Activated CD4-positive, alpha-beta memory T cell treated with anti-CD3 and anti-CD28 coated beads, Interleukin-2, amount 10 ng/mL, durations not matched to agents 7 days and 5 days (primary cell): ENCODE measurements at places on chromosomes 12 and 14.

GRCh38 chr12:54253240-54253639, 26.7 kb downstream of the CBX5 start:
- DNase-seq: no peak

GRCh38 chr12:66898700-66899469, 220.0 kb upstream of the GRIP1 start:
- no peak for DNase-seq

GRCh38 chr12:51368640-51369517, 22.3 kb downstream of the GALNT6 start:
- DNase-seq: peak; percentile 93

DNA sequence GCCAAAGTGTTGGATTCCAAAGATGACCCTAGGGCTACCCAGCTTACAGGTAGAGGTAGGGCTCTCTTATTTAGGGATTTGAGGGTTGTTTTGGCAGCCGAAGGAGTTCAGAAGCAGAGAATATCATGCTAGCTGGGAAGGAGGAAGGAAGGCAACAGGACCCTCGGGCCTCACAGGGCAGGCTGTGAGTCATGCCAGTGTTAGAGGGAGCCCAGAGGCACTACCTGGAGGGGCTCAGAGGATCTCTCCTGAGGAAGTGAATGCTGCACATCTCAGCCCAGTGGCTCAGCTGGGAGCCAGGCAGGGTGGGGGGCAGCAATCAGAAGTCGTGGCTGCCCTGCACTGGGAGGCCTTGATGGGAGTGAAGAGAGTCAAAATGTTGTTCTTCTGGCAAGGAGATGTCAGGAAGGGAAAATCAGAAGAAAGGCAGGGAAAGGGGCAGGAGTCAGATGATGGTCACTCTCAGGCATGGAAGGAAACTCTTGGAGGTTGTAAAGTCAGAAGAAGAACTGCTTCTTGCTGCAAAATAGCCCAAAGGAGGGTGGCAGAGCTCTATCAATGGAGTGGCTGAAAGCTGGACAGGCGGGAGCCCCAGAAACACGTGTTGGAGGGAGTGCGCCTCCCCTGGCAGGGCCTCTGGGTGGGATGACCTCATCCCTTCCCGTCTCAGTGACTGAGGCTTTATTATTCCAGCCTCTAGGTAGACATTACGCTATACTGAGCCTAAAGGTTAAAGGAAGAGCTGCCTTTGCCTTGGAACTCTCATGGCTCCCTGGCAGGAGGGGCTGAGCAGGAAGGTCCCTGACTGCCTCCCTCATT, 141.3 kb downstream of the SMOC1 start:
- no peak for DNase-seq

DNA sequence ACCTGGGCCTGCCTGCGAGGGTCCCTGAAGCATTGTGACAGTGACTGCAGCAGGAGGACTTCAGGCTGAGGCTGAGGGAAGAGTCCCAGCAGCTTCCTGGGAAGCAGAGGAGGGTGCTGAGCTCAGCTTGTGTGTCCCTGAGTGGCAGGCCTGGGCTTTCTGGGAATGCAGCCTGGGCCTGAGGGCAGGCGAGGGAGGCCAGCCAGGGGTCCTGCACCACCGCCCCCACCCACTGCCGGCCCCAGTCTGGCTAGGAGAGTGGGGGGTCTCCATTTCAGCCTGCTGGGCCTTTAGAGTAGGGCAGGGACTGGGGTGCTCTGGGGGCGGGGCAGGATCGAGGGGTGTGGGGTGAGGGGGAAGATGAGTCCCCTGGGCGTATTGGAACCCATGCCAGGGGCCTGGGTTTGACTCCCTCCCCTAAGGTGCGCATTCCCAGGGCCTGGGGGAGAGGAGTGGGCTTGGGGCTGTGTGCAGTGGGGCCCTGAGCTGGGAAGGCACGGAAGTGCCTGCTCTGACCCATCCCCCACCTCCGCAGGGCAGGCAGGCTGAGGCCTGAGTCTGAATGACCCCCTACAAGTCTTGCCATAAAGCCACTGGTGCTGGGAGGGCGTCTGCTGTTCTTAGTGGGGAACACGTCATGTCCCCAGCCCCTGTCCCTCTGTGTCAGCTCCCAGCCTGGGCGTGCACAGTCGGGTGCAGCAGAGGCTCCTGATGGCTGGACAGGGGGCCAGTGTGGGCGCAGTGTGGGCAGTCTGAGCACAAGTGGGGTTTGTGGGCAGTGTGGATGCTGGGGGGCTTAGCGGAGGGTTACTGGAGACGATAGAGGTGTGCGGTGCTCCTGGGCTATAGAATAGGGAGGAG, 46.4 kb downstream of the KRT80 start:
- no peak for DNase-seq

DNA sequence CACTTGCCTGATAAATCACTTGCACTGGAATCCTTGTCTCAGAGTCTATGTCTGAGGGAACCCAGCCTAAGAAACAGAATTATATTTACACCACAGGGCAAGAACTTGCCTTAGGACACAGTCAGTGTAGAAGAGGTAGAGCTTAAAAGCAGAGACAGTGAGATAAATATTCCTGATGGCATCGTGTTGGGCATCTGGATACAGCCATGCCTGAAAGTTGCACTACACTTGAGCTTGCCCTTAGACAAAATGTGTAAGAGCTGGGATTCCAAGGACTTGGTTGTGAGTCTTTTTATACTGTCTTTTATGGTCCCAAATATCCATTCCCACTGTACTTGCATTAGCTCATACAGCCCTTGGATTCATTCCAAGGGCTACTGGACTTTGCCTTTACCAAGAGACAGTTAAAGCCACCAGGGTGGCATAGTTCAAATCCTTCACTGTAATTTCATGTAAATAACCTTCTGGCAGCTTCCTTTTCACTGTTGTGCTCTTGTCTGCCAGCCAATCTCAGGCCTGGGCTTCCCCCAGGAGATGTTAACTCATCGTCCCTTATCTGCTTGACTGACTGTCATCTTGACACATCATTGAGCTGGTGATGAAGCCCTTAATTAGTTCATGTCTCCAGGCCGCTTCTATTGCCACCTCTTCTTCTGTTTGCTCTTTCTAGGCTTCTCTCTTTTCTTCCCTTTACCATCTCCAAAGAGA, 577.9 kb upstream of the TBX3 start:
- DNase-seq: no peak

DNA sequence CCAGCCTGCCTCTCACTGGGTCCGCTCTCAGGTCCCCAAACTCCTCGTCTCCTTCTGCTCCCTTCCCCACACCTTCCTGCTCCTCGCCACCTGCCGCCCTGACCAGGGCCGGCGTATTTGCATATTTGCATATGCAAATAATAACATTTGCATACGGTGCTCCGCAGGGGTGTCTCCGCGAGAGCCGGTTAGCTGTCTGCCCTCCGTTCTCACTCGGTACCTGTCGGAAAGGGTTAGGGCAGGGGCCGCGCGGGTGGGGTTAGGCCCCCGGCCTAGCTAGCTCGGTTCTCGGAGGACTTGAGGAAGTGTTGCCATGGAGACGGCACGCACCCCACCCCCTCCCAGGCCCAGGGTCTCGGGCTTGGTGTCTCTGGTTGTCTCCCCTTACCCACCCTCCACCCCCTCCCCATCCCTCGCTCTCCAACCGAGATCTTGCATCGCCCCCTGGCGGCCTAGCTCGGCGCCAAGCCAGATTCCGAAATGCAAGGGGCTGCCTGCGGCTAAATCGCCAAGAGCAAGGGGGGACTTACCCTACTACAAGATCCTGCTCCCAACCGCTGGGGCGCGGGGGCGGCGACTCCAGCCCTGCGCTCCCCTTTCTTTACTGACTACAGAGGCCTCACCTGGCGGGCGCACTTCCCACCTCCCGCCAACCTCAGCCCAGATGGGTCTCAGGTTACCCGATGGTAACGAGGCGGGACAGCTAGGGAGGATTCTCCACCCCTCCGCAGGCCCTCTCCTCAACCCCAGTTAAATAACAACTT, 8.1 kb downstream of the STAC3 start:
- peak; percentile 68 for DNase-seq
